Activated naive CD8-positive, alpha-beta T cell treated with anti-CD3 and anti-CD28 coated beads, Interleukin-2, amount 10 ng/mL, durations not matched to agents 7 days and 5 days (primary cell): ENCODE measurements at places on chromosomes 6 and 20. TPM values are rescaled to one million over a fixed set of nuclear protein-coding genes. Genes with fewer than 3 reads are reported as not detected.

DNA sequence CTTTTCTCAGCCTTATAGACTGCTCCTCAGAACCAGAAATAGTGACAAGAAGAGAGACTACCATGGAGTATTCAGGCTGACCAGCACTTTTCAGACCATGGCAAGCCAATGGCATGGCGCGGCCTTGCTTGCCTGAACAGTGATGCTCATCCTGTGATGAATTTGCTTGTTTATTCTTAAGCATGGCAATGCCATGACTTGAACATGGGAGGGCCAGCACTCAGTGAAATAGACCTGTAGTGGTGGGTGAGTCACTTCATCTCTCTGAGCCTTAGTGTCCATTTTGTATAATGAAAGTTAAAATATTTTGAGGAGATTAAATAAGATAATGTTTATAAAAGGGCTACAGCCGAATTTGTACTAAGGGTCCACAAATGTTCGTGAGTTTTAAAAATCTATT is 79.1 kb downstream of the LRRC1 start:
- no peak for DNase-seq
- no peak overlapping the region for H3K4me3 ChIP-seq
- H3K4me1 ChIP-seq = no peaks in the 10 kb centered on the region
- H3K27me3 ChIP-seq = no peaks in the 10 kb centered on the region
- no peak overlapping the region for H3K27ac ChIP-seq

- peak; percentile 74 for DNase-seq
- H3K4me1 ChIP-seq = peaks cover 31% of the 10 kb centered on the region
- H3K27me3 ChIP-seq = peaks cover 42% of the 10 kb centered on the region
- H3K4me3 ChIP-seq = peak overlapping the region; percentile 98
- no peaks in the 10 kb centered on the region for H3K36me3 ChIP-seq
- peak overlapping the region; percentile 85 for H3K27ac ChIP-seq
Measured at GRCh38 chr6:45422503-45423110, 44.9 kb upstream of the SUPT3H start.

Gene TREM2
- total RNA-seq = 2.8 TPM

DNA sequence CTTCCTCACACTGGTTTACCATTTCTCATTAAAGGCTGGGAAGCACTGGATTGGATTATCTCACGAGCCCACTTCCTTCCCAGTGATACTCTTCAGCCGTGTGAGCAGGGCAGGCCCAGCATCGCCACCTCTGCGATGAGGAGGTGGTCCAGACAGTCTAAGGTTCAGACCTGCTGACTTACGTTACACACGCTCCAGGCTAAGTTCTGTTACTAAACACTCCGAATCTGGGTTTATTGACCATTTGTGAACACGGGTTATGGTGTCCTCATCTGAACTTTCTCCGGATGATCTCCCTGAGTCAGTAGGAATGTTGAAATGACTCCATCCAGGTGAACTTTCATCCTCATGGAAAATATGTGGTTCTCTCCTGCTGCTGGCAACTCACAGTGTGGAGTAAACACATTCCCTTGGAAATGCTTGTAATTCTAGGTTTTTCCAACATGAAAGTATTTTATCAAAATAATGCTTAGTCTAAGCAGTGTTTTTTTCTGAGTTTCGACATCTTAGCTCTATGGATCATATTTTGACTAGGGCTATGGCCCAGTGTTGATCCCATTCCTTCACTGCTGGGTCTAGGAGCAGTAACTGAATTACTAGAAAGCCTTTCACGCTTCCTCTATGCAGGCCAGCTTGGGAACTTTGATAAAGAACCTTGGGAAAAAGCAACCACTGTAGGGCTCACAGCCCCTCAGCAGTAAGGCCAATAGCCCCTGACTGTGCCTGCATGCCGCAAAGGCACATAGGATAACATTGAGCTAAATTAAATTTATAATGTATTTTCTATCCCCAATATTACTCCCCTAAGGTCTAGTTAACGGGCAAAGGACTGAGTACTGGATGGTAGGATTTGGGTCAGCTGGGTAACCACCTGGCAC is 37.7 kb upstream of the PXDC1 start:
- no peak overlapping the region for H3K4me3 ChIP-seq
- no peak for DNase-seq
- no peaks in the 10 kb centered on the region for H3K27me3 ChIP-seq
- H3K4me1 ChIP-seq = no peaks in the 10 kb centered on the region

DNA sequence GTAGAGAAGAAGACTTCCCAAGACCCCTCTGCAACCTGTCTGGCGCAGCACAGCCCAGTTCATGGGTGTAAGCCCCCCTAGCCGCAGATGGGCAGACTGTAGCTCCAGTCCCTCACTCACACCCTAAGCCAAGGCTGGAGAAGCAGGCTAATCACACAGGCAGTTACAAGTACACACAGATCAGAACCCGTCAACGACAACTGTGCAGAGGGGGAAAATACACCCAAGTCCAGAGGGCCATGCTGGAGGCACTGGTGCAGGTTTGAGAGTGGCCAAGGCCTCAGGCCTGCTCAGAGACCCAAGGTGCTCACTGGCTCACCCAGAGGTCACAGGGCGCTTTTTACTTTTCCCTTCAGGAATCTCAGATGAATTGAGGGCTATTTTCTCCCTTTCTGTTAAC is 106.1 kb downstream of the NOL4L start:
- no peaks in the 10 kb centered on the region for H3K36me3 ChIP-seq
- H3K4me1 ChIP-seq = peaks cover 15% of the 10 kb centered on the region
- H3K27ac ChIP-seq = no peak overlapping the region
- no peak overlapping the region for H3K4me3 ChIP-seq

- H3K27me3 ChIP-seq = peaks cover 4% of the 10 kb centered on the region
- no peaks in the 10 kb centered on the region for H3K36me3 ChIP-seq
- DNase-seq = no peak
- no peak overlapping the region for H3K27ac ChIP-seq
Measured at GRCh38 chr20:46784436-46785127, 75.1 kb downstream of the SLC2A10 start.

GRCh38 chr6:44169154-44169553 is 10.5 kb downstream of the CAPN11 start:
- H3K36me3 ChIP-seq = no peaks in the 10 kb centered on the region
- H3K27ac ChIP-seq = no peak overlapping the region
- H3K4me1 ChIP-seq = peaks cover 10% of the 10 kb centered on the region
- no peak overlapping the region for H3K4me3 ChIP-seq
- peaks cover 27% of the 10 kb centered on the region for H3K27me3 ChIP-seq

- H3K4me1 ChIP-seq = peaks cover 17% of the 10 kb centered on the region
- no peak for DNase-seq
- no peak overlapping the region for H3K4me3 ChIP-seq
- no peaks in the 10 kb centered on the region for H3K27me3 ChIP-seq
Measured at GRCh38 chr20:41412324-41413120, 45.9 kb upstream of the EMILIN3 start.

- no peak overlapping the region for H3K4me3 ChIP-seq
- no peaks in the 10 kb centered on the region for H3K4me1 ChIP-seq
- no peak overlapping the region for H3K27ac ChIP-seq
- H3K36me3 ChIP-seq = no peaks in the 10 kb centered on the region
- no peak for DNase-seq
Measured at GRCh38 chr6:21731411-21732031, 138.0 kb downstream of the SOX4 start.
